ENCODE measurements at places on chromosomes 2 and 18.

- DNase-seq, result no peak
Observed at GRCh38 chr2:191225690-191226089, 19.5 kb upstream of the MYO1B start.

- no peak for DNase-seq
Observed at GRCh38 chr18:7174344-7175095, 56.4 kb upstream of the LRRC30 start.

DNA sequence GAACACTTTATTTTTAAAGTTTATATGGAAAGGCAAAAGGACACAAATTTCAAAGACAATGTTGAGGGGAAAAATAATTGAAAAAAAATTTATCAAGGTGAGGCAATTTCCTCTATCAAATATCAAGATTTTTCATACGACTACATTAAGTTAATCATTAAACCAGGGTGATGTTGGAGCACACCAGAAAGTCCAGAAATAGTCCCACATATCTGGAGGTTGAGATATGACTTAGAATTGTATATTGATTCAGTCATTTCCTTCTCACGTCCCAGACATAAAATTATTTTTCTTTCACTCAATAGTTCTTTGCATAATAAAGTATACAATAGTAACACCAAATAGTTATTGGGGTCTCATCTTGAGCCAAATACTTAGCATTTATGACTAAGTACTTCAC lies 605.1 kb downstream of the NUP35 start:
- DNase-seq, result no peak

GRCh38 chr2:148680462-148680861 lies 35.9 kb downstream of the EPC2 start:
- peak; percentile 67 for DNase-seq

- DNase-seq, result peak; percentile 37
Observed at GRCh38 chr2:102187496-102188150, 800 bp downstream of the IL1RL2 start.

GRCh38 chr2:109164311-109164710 lies 35.3 kb downstream of the SH3RF3 start:
- no peak for DNase-seq

GRCh38 chr2:189648846-189649509 lies 12.3 kb upstream of the ASNSD1 start:
- peak; percentile 52 for DNase-seq

DNA sequence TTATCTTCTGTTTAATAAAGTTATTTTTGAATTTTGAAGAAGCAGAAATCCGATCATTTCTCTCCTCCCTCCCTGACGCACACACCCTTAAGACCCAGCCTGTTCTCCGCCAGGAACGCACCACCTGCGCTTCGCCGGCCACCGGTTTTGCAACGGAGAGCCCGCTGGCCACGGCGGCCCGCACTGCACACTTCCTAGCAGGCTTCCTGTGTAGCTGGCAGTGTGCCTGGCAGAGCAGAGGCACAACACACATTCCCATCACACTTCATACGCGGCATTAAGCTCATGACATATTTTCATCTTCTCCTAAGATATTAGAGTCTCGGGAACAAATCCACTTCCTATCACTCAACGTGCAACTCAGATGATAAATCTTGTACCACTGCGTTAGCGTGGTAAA lies 148.0 kb downstream of the HDAC4 start:
- no peak for DNase-seq

- no peak for DNase-seq
Observed at GRCh38 chr2:197297772-197298318, 12.7 kb downstream of the ANKRD44 start.

DNA sequence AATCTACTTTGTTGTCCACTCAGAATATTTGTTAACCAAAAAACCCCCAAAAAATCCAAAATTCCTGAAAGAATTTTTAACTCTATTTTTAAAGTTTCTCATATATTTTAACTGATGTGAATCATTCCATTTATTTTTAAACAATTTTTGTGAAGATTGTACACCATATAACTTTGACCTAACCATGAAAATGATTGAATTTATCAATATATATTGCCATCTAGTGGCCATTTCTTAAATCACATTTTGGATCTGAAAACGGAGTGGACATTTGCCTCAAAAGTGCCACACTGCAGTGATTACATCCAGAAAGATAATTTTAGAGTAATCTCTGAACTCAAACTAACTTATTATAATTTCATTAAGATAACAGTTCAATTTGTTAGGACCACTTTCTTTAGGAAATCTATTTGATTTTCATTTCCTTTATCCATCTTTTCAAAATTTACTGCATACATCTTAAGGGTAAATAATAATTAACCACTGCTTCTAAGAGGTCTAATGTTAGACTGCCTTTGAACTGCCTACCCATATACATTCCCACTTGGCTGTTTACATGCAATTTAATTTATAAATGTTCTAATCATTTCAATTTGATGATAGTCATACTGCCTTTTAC lies 71.1 kb downstream of the DSC3 start:
- DNase-seq, result no peak

GRCh38 chr2:1686784-1687105 lies 57.6 kb downstream of the PXDN start:
- peak; percentile 97 for DNase-seq

DNA sequence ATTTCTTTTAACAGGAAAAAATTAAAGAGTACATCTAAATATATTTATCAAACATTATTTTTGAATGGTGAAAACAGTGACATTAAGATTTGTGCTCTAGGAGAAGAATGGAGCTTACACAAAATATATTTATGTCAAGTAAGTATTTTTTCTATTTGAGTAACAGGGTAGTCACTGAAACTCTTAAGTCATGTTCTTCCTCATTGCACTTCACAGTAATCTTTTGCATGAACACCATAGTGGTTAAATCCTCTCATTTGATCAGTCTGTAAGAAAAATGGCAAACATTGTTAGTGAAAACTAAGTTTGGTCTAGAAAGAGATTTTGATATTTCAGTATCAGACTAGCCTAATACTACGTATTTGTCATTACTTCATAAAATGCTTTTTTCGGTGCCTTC lies 8.1 kb downstream of the GMCL1 start:
- no peak for DNase-seq
